ENCODE measurements at places on chromosomes 13 and 19. TPM values are rescaled to one million over a fixed set of nuclear protein-coding genes. Genes with fewer than 3 reads are reported as not detected.

The PLA2G4C gene
- 1.7 TPM for total RNA-seq

The SLITRK6 gene
- not detected for total RNA-seq

The HOMER3 gene
- total RNA-seq: 45.2 TPM

The DNAJC15 gene
- 10.8 TPM for total RNA-seq

The C1QTNF9B gene
- not detected for total RNA-seq

The ZNF728 gene
- total RNA-seq: not detected

The KLK12 gene
- total RNA-seq: not detected

The ZNF426 gene
- total RNA-seq: 1.7 TPM

The ICAM1 gene
- total RNA-seq: 5.0 TPM

The RNF225 gene
- 1.2 TPM for total RNA-seq

The NOVA2 gene
- total RNA-seq: 2.5 TPM

The CGB8 gene
- total RNA-seq: 0.34 TPM

The ZNF730 gene
- not detected for total RNA-seq

The MLLT1 gene
- total RNA-seq: 55.0 TPM

The NLRP4 gene
- total RNA-seq: 0.52 TPM

The IL12RB1 gene
- not detected for total RNA-seq

The ZNF85 gene
- total RNA-seq: 2.5 TPM

The INSL3 gene
- total RNA-seq: 0.96 TPM

The NALCN gene
- total RNA-seq: not detected

The ZBTB45 gene
- total RNA-seq: 12.0 TPM

The OLFM4 gene
- total RNA-seq: 0.12 TPM

The SHD gene
- total RNA-seq: 2.0 TPM

The ERICH6B gene
- not detected for total RNA-seq

The CCDC8 gene
- 0.10 TPM for total RNA-seq

The NKPD1 gene
- 0.64 TPM for total RNA-seq

The VSIG10L gene
- total RNA-seq: 4.6 TPM

The SYDE1 gene
- total RNA-seq: 4.9 TPM

The ZNF121 gene
- 80.9 TPM for total RNA-seq

The ZNF667 gene
- not detected for total RNA-seq
